Cortex of kidney (tissue), 1 donor: ENCODE measurements at places on chromosomes 16 and 17.

GRCh38 chr17:29615048-29615385 lies 7.7 kb downstream of the CORO6 start:
- DNase-seq = no peak

DNA sequence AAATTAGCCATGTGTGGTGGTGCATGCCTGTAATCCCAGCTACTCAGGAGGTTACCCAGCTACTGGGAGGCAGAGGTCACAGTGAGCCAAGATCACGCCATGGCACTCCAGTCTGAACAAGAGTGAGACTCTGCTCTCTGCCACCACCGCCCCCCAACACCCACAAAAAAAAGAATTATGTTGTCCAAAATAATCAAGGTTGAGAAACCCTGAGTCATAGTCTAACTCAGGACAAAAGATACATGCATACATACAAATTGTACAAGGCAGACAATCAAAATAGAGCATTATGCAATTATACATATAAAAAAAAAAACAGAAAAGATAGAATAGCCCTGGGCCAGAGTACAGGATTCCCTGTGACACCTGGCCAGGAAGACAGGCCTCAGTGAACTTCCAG lies 6.6 kb upstream of the KPNB1 start:
- no peak for DNase-seq

DNA sequence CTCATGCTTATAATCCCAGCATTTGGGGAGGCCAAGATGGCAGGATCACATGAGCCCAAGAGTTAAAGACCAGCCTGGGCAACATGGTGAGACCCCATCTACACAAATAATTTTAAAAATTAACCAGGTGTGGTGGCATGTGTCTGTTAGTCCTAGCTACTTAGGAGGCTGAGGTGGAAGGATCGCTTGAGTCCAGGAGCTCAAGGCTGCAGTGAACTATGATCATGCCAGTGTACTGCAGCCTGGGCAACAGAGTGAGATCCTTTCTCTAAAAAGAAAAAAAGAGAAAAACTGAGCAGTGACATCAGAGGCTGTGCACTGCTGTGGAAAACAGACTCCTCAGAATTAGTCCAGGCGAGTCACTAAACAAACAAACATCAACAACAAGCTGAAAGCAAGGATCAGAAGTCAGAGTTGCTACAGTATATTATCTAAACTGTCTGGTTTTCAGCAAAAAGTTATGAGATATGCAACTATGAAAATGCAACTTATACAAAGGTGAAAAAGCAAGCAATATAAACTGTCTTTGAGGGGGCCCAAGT lies 39.3 kb downstream of the CBFB start:
- no peak for DNase-seq

DNA sequence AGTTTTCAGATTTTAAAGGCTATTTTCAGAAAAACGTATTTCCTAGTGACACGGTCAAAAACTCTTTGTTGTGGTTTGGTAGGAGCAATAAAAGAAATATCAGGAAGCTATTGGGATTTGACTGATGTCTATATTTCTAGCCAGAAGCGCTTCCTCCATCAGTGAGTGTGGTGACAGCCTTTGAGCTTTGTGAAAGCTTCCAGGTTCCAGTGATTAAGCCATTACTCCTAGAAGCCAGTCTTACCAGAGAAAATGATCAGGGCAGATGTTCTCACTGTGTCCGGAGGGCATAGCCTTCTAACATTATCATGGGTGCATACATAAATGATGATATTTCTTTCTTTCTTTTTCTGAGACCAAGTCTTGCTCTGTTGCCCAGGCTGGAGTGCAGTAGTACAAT lies 39.6 kb downstream of the MAP2K6 start:
- no peak for DNase-seq

DNA sequence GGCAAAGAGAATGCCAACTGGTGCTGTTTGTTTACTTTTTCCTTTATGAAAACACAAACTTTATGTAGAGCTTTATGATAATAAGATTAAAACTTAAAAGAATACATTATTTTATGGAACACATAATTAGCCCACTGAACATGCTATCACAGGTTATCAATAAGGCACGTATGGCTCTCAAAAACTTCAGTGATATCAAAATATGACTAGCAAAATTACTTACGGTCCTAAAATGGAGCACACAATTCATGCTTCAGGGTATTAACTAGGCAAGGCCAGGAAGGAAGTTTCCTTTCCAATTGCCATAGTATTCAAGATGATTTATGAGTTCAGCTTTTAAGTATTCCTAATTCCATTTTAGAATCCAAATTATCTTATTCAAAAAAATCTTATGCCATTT lies 3.6 kb downstream of the RNF43 start:
- DNase-seq = no peak

DNA sequence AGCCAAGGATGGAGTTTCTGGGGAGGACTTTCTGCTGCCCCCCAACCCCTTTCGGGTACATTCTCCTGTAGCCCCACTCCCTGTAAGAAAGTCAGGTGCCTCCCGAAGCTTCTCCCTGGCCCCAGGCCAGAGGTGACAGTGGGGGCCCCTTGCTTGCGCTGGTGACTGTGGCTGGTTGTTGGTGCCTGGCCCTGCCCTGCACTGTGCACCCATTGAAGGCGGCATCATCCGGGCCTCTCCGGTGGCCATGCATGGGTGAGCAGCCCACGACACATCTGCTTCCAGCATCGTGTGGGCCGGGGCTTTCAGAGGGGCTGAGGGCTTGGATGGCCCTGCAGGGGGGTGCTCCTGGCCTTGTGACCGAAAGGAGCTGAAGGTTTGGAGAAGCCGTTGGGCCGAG lies 297.0 kb downstream of the SEC14L1 start:
- no peak for DNase-seq

GRCh38 chr16:73071131-73071940 lies 23.4 kb upstream of the ZFHX3 start:
- DNase-seq = no peak

DNA sequence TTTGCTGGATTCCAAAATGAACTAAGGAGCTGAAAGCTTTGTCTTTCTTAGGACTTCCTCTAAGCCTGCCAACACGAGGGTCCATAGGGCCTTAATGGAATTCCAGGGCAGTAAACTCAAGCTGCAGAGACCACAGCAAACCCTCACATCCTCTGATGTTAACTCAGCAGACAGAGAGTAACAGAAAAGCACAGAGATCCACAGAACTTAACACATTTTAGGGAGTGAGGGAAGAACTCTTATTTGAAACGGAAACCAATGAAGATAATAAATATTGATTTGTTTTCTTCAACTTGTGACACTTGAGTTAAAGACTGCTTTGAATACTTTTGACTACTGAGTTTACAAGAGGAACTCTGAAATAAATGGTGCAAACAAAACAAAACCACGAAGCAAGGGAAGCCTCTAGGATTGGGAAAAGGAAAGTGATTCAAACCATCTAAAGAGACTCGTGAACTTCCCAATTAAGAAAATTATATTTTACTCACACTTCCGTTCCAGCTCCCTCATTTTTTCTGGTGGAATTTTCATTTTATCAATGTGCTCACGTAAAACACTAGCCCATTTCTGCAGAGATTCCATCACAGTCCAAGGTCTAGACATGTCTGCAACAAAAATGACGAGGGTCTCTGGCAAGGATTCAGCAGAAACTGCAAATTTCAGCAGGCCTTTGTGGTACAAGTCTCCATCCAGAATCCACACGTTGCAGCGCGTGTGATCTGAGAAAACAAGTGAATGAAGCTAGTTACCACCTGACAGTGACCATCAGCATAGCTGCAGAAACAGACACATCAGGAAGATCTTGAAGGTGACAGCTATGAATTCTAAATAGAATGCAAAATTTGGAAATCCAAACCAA lies 9.2 kb downstream of the DYNC1LI2 start:
- no peak for DNase-seq

DNA sequence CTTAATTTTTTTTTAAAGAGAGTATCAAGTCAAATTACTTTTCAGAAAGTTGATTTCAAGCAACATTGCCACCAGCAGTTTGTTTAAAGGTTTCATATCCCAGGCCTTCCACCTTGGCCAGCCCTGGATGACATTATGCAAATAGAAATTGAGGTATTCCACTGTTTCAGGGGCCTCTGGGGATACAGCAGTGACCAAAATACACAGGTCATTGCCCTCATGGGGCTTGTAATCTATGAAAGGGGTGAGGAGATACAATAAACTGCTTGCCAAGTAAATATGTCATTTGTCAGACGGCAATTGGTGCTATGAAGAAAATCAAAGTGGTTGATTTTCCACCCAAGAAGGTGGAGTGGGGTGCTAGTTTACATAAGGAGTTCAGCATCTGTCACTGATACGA lies 37.8 kb upstream of the TMC5 start:
- no peak for DNase-seq

DNA sequence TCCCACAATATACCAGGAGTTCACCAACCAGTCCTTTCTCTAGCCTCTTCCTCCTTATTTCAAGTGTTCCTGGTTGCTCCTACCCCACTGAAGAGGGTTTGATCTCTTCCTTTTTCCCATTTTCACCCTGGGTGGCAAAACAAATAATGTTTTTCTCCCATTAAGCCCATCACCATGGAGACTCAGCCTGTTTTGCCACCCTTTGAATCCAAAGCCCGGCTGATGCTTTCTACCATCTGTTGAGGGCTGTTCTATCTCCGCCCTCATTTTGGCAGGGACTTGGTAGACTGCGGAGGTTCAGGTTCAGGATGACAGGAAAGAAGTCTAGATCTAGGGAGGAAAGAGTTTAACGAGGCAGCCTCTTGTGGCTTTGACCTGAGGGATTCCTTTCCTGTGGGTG lies 2.6 kb downstream of the DNAH2 start:
- DNase-seq = no peak

GRCh38 chr17:1156864-1157263 lies 22.9 kb downstream of the ABR start:
- DNase-seq = no peak

DNA sequence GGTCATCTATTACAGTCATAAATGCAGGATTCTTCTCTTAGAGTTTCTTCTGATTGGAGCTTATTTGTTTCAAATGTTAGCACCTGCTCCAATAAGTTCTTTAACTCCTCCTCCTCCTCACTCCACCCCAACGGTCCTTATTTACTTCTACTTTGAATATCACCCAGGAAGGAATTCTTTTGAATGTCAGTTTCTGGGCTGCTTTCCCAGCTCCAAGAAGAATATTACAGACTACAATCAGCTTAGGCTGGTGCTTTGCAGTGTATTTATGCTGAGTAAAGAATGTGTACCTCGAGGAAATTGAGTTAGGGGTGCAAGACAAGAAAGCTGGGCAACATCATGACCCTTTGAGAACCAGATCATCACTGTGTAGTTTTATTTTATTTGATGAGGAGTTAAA lies 30.8 kb downstream of the MAP3K3 start:
- DNase-seq = no peak

- DNase-seq = no peak
Observed at GRCh38 chr16:52227851-52228250, 319.1 kb downstream of the TOX3 start.

- DNase-seq = no peak
Observed at GRCh38 chr17:31398381-31399311, 7.2 kb downstream of the RAB11FIP4 start.

DNA sequence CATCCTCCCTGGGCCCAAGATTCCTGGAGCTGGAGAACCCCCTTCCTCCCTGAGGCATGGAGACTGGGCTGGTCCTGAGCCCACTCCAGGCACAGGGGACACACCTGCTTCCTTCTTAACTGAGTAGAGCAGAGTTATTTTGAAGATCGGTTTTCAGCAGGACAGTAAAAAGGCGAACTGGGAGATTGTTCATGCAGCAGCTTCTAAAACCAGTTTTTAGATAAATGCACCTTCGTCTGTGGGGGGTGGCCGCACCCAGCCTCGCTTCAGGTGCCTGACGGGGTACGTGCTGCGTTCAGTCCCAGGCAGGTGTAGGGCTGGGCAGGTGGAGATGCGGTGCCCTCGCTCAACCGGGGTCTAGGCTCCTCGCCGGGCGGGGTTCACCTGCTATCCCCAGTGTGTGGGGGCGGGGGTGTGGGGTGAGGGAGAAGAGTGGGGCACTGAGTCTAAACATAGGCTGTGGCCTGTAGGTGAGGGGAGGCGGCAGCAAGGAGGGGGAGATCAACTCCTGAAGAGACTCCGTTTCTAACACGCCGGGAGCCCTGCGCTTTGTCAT lies 69.5 kb downstream of the JPH3 start:
- no peak for DNase-seq
